Liver (tissue), 10 donors: ENCODE measurements at places on chromosomes 4 and X. TPM values are rescaled to one million over a fixed set of nuclear protein-coding genes. Genes with fewer than 3 reads are reported as not detected.

DNA sequence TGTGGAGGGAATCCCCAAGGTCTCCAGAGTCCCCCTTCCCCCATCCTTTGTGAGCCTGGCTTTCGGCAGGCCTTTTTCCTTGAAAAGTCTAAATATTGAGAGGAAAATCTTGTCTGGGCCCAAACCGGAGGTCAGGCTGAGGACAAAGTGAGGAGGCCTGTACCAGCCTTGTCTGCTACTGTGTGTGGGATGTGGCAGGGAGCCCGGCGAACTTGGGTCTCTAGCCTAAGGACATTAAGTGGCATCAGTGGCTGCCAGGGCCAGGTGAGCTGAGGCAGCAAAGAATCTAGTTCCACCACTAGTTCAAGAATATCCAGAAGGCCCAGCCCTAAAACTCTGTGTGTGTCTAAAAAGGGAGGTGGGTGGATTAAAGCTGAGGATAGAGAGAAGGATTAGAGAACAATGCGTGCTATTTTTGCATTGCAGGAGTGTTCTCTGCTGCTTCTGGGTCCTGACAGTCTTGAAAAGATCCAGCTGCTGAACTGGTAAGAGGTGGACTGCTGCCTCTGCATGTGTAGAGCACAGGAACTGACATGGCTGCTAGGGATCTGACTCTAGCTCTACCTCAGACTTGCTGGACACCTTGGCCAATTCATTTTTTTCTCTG is 1.2 kb upstream of the AMER1 start:
- H3K27me3 ChIP-seq, result no peaks in the 10 kb centered on the region
- no peak overlapping the region for H3K4me3 ChIP-seq
- H3K4me1 ChIP-seq, result peaks cover 23% of the 10 kb centered on the region
- H3K27ac ChIP-seq, result peak overlapping the region; percentile 96
- DNase-seq, result no peak

DNA sequence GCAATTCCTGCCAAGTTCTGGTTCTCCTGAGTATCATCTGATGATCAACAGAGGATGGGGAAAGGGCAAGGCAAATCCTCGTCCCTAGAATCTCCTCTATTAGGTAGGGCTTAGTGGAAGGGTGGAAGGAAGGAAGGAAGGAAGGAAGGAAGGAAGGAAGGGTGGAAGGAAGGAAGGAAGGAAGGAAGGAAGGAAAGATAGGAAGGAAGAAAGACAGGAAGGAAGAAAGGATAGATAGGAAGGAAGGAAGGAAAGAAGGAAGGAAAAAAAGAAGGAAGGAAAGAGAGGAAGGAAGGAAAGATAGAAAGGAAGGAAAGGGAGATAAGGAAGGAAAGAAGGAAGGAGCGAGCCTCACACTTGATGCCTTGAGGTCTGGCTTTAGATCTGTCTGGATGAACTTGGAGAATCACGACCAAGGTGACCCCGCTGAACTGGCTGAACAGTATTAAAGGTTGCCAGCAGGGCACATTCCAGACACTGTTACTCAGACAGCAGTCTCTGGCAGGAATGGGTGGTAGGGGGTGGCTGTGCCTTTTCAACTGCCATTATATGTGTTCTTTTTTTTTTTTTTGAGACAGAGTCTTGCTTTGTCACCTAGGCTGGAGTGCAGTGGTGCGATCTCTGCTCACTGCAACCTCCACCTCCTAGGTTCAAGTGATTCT is 57.1 kb downstream of the MAP7D2 start:
- no peaks in the 10 kb centered on the region for H3K27me3 ChIP-seq
- no peaks in the 10 kb centered on the region for H3K4me1 ChIP-seq
- no peaks in the 10 kb centered on the region for H3K36me3 ChIP-seq
- no peak overlapping the region for H3K27ac ChIP-seq
- DNase-seq, result no peak

DNA sequence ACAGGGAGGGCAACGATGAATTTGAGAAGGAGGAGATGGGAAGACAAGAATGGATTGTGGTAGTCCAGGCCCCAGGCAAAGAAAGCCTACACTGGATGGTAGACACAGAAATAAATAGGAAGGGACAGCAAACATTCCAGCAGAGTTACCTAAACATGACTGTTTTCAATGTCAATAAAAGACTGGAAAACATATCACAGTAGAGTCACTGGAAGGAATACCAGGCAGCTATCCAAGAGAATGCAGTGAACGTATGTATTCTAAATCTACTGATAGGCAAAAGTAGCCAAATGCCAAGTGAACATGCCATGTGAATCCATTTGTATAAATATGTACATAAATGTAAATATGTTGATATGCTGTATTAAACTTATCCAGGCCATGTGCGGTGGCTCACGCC is 183.0 kb downstream of the PALLD start:
- H3K4me1 ChIP-seq, result no peaks in the 10 kb centered on the region
- no peak overlapping the region for H3K4me3 ChIP-seq
- no peak for DNase-seq
- H3K27ac ChIP-seq, result no peak overlapping the region
- H3K36me3 ChIP-seq, result no peaks in the 10 kb centered on the region

- DNase-seq, result no peak
- no peaks in the 10 kb centered on the region for H3K4me1 ChIP-seq
- H3K27ac ChIP-seq, result no peak overlapping the region
- H3K36me3 ChIP-seq, result peaks cover 2% of the 10 kb centered on the region
These were observed 144.1 kb downstream of the DIPK2B start for GRCh38 chrX:45056428-45057145.

GLUD2 gene
- 24.3 TPM for total RNA-seq

- H3K4me3 ChIP-seq, result no peak overlapping the region
- H3K36me3 ChIP-seq, result no peaks in the 10 kb centered on the region
- H3K27me3 ChIP-seq, result no peaks in the 10 kb centered on the region
- DNase-seq, result no peak
These were observed 3.0 kb upstream of the PLAC1 start for GRCh38 chrX:134661295-134661694.
